Central memory CD8-positive, alpha-beta T cell (primary cell): ENCODE measurements at places on chromosomes 6 and 20.
A peak's percentile ranks its signal among the peaks of the same experiment; 100 is the strongest.

DNA sequence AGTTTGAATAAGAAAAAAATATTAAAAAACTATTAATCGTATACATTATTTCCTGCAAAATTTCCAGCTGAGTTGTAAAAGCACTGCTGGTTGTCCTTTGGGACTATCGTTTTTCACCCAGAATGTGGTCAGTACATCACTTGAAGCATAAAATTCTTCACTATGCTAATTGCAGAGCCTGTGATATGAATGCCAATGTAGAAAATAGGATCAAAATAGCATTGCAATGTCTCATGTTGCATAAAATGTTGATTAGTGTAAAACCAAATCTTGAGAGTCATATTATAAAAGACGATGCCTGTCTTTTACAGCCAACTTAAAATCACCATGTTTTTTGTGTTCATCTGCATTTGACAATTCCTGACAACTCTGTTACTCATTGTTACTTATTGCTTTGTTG is 207.7 kb downstream of the MMUT start:
- no peak for DNase-seq

DNA sequence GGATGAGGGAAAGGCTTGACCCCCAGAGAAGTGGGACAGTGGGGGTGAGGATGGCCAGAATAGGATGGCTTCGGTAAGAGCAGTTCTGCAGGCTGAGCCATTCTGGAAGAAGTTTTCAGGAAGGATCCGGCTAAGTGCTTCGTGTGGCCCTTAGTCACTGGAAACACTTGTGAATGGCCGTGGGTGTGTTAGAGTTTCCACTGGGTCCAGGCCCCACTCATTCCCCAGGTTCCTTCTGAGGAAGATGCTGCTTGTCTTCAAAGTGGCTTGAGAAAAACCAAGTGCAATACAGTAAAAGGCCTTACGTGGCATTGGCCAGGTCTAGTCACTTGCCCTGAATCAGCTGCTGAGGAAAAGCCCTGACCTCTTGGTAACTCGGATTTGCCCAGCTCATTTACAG is 27.9 kb downstream of the MANBAL start:
- DNase-seq: no peak

DNA sequence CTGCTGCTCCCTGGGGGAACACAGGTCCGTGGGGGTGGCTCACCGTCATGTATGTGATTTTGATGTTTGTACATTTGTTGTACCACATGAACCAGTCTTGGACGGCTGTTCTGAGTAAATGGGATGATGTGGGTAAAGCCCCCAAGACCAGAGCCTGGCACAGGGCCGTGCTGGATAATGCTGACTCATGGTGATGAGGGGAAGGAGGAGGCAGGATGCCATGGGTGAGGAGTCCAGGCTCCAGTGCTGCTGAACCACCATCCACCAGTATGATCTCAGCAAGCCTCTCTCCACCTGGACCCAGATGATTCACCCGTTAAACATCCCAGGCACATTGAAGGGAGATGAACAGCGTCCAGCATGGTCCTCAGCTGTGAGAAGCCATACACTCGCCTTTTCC is 9.6 kb upstream of the APCDD1L start:
- no peak for DNase-seq

GRCh38 chr6:167211881-167212712 is 54.3 kb upstream of the GPR31 start:
- no peak for DNase-seq

DNA sequence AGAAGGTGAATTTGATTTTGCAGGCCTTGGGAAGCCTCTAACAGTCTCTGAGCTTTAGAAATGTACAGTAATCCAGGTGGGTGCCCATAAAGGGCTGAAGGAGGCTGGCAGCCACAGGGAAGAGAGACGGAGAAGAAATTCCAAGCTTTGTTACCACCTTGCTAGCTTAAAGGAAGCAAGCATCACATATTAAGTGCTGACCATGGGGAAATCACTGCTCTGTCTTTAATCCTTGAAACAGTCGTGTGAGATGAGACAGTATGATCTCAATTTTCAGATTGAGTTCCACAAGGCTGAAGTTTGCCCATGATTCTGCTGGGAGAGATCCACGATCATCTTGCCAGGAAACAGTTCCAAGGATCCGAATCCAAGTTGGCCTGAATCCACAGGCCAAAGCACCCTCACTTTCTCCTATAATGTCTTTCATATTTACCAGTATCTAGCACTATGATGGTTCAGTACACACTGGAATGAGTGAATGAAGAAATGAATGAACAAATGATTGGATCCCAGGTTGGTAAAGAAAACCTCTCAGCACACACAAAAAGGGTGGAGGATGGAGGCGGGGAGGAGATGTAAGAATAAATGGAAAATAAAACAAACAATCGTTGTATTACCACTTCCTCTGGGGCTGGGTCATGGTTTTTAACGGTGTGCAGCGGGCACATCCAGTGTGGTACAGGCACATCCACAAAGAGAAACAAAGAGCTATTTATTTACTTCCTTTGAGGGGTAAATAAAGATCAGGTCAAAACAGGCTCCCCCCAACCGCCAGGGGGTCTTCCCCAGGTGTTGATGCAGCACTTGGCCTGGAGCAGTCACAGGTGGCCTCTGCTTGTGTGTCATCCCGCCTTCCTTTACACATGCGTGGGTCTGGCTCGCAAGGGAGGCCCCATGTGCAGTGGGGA is 28.2 kb upstream of the TAF8 start:
- DNase-seq: peak; percentile 41

- no peak for DNase-seq
These were observed 378.1 kb downstream of the RNGTT start for GRCh38 chr6:88585276-88585692.

- DNase-seq: no peak
These were observed 530.7 kb upstream of the MAP3K7 start for GRCh38 chr6:91117550-91117949.

- DNase-seq: peak; percentile 43
These were observed 197.4 kb upstream of the KCNG1 start for GRCh38 chr20:51220293-51220706.

DNA sequence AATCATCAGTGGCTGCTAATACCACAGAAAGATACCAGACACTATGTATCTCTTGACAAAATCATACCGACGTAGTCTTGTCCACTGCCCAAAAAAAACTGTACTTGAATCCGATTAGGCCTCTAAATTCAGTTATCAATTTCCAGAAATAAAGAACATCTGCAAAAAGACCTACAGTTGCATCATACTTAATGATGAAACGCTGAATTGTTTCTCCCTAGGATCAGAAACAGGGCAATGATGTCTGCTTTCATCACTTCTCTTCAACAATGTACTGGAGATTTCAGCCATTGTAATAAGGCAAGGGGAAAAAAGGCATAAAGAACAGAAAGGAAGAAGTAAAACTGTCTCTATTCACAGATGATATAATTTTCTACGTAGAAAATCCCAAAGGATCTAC is 152.0 kb downstream of the TASP1 start:
- no peak for DNase-seq

DNA sequence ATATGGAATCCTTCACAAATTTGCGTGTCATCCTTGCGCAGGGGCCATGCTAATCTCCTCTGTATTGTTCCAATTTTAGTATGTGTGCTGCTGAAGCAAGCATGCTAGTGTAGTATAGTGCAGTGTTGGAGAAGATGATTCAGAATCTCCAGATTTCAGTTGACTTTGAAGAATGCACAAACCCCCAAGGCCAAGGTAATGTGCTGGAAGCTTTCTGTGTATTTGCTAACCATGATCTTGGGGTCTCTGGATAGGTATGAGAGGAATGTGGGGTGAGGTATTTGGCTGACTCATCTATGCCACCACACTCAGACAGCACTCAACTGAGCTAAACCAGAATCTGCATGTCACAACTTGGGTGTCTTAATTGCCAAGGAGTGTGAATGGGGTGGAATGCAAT is 42.6 kb upstream of the DEK start:
- DNase-seq: no peak
